ENCODE measurements at places on chromosomes 2 and 18.

DNA sequence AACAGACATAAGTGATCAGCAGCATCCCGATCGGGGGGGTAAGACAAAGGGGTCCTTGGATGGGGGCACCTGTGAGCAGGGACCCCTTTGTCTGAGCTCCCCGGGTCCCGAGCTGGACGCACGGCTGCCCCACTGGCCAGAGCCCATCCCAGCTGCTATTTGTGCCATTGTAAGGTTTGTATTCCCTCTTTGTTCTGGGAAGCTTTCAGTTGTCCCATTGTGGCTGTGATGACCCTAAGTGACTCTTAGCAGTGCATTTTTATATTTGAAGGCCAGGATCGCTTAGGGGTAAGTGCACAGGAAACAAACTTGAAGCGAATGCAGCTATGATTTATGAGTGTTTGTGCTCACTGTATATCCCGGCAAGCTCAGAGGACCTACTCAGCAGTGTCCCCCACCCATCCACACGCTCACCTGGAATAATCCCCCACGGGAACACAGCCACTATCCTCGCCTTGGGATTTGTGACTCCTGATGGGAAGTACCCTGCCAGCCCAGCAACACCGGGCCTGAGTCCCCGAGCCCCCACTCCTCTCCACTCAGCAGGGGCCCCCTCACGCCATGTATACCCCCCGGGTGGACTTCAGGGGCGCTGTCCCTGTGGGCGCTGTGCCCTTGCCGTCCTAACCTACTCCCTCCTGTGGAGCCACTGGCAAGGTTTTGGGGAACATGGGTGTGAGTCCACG is 80.1 kb downstream of the MBP start:
- no peak for DNase-seq

DNA sequence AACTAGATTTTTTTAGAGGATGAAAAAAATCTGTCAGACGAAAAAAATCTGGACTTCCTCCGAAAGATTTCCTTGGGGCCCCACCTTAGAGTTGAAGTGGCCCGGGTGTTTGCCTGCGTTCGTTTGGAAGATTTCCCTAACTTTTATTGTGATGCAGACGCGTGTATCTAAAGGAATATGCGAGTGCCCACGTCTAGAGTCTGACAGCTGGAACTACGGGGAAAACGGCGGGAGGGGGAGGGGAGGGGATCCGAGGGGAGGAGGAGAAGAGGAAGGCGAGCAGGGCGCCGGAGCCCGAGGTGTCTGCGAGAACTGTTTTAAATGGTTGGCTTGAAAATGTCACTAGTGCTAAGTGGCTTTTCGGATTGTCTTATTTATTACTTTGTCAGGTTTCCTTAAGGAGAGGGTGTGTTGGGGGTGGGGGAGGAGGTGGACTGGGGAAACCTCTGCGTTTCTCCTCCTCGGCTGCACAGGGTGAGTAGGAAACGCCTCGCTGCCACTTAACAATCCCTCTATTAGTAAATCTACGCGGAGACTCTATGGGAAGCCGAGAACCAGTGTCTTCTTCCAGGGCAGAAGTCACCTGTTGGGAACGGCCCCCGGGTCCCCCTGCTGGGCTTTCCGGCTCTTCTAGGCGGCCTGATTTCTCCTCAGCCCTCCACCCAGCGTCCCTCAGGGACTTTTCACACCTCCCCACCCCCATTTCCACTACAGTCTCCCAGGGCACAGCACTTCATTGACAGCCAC is 2.4 kb upstream of the SP9 start:
- DNase-seq, result no peak

DNA sequence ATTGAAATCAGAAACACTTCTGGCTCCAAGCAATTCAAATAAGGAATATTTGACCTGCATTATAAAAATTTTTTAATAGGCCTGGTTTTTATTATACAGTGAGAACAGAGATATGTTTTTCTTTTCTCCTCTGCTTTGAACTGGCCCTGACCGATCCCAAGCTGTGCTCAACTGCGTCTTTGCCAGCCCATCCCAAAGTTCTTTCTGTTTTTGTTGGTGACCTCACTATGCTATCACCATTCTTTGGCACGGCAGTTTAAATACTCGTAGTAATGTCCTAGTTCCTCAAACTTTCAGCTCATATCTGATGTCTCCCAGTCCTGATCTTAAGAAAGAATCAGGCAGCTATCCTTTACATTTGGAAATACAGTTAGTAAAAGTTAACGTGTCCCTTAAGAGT is 42.3 kb upstream of the NETO1 start:
- no peak for DNase-seq

DNA sequence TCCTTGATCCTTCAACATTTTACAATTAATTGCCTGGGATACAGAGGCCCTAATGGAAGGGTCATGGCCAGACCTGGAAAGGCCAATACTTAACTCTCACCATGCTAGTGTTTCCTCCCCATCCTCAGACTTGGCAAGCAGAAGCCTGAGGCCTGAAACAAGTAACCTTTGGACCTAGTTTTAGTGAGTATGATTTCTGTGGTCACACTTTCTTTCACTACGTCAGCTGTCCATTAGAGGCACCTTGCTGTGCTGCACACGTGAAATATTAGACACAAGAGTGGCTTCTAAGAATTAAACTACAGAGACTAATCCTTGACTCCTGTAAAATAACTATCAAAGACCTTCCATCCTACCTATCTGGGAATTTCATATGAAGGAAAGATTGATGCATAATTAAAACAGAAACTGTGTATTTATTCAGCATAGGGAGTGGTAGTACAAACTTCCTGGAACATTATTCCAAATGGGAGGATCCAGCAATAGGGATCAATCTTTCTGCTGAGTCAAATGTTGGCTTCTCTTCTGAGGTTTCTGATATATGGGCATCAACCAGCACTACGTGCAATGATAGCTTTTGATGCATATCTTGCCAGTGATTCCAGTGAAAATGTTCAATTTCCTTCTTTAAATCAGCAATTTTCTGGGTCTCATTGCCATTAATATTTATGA is 249.7 kb downstream of the IKZF2 start:
- no peak for DNase-seq

GRCh38 chr2:241011296-241011600 is 12.8 kb downstream of the SNED1 start:
- no peak for DNase-seq
